Iris pigment epithelial cell (primary cell): ENCODE measurements at places on chromosomes 5 and 9.

DNA sequence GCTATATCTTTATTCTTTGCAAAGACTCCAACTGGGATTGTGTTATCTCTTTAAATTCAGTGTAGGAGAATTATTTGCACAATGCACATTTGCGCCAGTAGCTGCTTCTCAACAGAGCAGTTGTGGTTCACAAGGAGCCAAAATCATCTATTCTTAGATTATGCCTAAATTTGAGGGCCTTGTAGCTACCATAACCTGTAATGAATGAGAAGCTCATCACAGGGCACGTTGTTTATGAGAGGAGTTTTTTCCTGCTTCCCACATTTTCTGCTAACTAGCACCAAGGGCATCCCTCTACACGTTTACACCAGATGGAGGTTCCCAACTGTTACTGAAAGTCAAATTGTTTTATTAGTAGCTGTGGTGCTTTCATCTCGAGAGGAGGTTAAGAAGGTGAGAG, 322.4 kb downstream of the TMEM161B start:
- DNase-seq = no peak

GRCh38 chr5:135110785-135111596, 77.0 kb upstream of the PITX1 start:
- no peak for DNase-seq

GRCh38 chr9:36402536-36402935, 2.5 kb upstream of the RNF38 start:
- peak; percentile 65 for DNase-seq

DNA sequence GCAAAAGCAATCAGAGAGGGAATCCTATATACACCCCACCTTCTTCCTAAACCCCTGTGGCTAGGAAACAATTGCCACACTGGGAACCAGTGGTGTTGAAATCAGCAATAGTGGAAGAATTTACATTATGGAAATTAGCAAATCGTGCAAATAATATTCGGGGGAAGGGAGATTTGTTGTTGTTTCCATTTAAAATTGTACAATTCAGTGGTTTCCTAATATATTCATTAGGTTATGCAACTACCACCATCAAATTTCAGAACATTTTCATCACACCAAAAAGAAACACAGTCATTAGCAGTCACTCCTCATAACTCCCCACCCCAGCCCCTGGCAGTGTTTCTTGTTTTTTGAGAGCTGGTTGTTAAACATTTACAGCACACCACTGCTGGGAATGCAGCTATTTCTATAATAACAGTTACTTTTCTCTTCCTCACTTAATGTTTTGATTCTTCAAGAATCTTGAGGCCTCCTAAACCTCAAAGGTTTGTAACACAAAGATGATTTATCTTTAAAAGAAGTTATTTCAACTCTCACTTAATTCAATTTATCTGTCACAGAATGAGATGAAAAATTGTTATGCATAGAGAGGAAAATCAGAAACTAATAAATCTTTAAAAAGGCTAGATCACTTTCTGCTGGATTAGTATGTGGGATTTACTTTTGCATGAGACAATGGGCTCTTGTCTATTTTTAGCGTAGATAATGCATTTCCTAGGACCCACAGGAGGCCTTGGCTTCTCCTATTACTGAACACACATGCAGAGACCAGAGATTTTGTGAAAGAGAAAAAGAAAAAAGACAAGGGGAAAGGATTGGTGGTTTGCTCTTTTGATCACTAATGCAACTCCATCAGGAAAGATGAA, 91.8 kb upstream of the DAPK1 start:
- DNase-seq = peak; percentile 25
